ENCODE measurements at places on chromosomes 4 and X.

- no peak for DNase-seq
These were observed 28.2 kb downstream of the HTT-AS start for GRCh38 chr4:3046162-3046561.

DNA sequence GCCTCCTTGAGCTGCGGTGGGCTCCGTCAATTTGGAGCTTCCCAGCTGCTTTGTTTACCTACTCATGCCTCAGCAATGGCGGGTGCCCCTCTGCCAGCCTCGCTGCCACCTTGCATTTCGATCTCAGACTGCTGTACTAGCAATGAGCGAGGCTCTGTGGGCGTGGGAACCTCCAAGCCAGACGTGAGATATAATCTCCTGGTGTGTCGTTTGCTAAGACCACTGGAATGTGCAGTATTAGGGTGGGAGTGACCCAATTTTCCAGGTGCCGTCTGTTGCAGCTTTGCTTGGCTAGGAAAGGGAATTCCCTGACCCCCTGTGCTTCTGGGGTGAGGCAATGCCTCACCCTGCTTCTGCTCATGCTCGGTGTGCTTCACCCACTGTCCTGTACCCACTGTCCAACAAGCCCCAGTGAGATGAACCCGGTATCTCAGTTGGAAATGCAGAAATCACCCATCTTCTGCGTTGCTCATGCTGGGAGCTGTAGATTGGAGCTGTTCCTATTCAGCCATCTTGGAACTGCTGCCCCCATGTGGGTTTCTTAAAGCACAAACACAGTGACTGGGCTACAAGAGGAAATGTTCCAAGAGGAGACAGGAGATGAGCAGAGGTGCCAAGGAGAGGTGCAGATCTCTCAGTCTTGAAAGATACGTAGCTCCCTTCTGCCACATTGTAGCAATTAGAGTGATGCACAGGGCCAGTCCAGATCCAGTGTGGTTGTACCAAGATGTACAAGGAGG, 193.0 kb upstream of the IGFBP7 start:
- DNase-seq, result peak; percentile 2

- DNase-seq, result peak; percentile 11
These were observed 3.5 kb upstream of the VMA21 start for GRCh38 chrX:151393514-151393913.

GRCh38 chr4:152164561-152164960, 371.3 kb downstream of the FBXW7 start:
- DNase-seq, result no peak

DNA sequence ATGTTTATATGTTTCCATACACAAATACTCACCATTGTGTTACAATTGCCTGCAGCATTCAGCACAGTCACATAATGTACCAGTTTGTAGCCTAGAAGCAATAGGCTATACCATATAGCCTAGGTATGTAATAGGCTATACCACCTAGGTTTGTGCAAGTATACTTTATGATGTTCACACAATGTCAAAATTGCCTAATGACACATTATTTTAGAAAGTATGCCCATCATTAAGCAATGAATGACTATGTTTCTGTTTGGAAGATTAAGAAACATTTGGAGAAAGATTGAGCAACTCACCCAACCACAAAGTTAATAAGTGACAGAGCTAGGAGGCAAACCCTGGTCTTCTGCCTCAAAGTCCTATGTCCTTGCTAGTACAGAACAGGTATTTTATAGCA, 96.8 kb upstream of the GRIA3 start:
- no peak for DNase-seq

- DNase-seq, result no peak
These were observed 94.9 kb upstream of the NKX1-1 start for GRCh38 chr4:1500966-1501753.

DNA sequence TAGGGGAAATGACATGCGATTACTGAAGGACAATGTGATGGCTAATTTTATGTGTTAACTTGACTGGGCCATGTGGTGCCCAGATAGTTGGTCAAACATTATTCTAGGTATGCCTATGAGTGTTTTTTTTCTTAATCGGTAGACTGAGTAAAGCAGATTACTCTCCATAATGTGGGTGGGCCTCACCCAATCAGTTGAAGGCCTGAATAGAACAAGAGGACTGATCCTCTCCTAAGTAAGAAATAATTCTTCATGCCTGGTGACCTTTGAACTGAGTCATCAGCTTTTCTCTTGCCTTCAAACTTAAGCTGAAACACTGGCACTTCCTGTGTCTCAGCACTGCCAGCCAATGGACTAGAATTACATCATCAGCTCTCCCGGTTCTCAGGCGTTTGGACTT, 164.0 kb upstream of the FGF13 start:
- DNase-seq, result no peak

- no peak for DNase-seq
These were observed 1999.0 kb downstream of the ARAP2 start for GRCh38 chr4:34245276-34245675.

- no peak for DNase-seq
These were observed 46.0 kb upstream of the NFKB1 start for GRCh38 chr4:102454981-102455685.

- no peak for DNase-seq
These were observed 62.3 kb downstream of the IL1RAPL1 start for GRCh38 chrX:28649541-28649940.

DNA sequence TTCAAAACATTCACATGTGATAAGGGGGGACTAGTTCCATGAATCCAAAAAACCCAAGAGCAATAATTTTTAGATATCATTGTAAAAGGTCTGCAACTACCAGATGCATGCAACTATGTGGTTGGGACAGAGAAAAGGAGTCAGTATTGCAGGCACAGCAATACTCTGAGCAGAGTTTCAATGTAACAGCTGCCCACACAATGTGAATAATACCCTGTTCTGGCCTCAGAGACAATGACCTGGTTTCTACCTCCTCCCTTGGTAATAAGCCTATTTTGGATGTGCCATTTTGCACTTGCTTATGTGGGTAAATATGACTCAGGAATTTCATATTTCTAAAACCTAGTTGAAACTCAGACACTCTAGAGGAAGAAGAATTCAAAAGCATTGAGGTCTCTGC, 194.8 kb upstream of the RASGEF1B start:
- DNase-seq, result no peak

DNA sequence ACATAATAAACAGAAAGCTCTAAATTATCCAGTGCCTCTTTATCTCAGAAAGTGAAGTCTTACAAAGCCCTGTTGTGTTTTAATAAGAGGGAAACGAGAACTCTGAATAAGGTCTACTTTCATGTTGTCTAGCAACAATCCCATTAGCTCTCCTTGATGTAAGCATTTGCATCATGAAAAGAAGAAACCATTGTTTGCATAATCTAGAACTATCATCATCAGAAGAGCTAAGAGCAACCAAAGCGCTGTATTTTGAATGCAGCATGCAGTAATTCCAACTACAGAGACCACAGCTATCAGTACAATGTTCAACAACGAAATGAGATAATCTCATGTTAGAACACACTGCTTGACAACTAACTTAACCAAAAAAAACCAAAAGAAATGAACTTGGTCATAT, 257.1 kb downstream of the CAMK2D start:
- DNase-seq, result no peak

- no peak for DNase-seq
These were observed 71.6 kb upstream of the SORBS2 start for GRCh38 chr4:185883591-185883990.

DNA sequence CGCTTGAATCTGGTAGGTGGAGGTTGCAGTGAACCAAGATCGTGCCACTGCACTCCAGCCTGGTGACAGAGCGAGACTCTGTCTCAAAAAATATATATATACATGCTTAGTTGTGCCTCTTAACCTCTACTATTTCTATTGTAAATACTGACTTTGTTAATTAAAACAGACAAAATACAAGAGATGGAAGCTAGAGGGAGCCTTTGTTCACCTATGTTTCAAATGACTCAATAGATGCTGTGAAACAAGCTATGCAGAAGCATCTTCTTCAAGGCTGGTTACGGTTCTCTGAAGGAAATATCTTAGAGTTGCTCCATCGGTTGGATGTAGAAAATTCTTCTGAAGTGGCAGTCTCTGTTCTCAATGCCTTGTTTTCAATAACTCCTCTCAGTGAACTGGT, 6.2 kb downstream of the NCAPG start:
- DNase-seq, result no peak

- no peak for DNase-seq
These were observed 115.9 kb upstream of the RBPJ start for GRCh38 chr4:26204911-26205370.

DNA sequence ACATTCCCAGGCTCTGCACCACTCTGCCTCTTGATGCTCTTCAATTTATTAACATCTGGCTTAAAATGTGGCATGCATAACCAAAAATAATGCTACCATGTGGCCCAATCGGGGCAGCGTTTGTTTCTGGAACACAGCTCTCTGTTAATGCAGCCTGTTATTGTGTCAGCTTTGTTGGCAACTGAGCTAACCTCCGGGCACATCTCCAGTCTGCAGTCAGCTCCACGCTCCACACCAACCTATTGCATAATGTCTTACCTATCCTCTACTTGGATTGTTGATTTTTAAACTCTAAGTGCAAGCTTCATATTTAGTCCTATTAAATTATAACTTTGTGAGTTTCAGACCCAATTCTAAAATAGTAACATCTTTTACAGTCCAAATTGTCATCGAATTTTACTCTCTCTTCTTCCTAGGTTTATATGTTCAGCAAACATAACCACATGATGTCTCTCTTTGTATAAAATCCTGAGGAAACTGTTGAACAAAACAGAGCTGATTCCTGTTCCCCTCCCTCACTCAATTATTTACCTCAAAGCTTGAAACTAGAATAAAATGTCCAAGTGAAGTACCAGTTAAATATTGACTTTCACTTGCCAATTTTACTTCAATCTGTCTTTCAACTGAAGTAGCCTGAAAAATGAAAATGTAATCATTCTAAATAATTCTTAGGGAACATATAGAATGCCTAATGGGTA, 92.2 kb upstream of the RAPGEF2 start:
- peak; percentile 11 for DNase-seq

GRCh38 chrX:17822351-17822750, 38.7 kb downstream of the RAI2 start:
- DNase-seq, result no peak

GRCh38 chr4:16606691-16607090, 291.8 kb downstream of the LDB2 start:
- no peak for DNase-seq

GRCh38 chrX:104315555-104315954, 60.8 kb upstream of the ESX1 start:
- DNase-seq, result peak; percentile 57

GRCh38 chrX:11472879-11473278, 179.7 kb downstream of the AMELX start:
- no peak for DNase-seq

DNA sequence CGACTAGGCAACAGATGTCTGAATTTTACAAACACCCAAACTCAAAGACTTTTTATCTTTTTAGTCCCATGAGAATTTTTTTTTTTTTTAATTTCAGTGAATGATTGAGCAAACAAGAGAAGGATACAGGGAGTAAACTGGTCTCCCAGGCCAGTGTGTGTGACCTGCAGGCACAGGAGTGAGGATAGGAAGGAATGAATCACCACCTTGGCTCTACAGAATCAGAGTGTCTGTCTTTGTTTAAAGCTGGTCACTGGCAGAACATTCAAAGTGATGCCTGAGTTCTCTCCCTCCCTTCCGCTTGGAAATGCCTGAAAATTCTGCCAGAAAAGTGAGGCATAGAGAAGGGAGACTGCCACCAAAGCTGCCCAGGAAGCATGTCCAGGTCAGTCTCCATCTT, 69.5 kb downstream of the PARM1 start:
- no peak for DNase-seq

GRCh38 chrX:148865277-148866210, 365.1 kb downstream of the AFF2 start:
- DNase-seq, result no peak

- DNase-seq, result no peak
These were observed 90.7 kb downstream of the WDFY3 start for GRCh38 chr4:84875636-84876371.

DNA sequence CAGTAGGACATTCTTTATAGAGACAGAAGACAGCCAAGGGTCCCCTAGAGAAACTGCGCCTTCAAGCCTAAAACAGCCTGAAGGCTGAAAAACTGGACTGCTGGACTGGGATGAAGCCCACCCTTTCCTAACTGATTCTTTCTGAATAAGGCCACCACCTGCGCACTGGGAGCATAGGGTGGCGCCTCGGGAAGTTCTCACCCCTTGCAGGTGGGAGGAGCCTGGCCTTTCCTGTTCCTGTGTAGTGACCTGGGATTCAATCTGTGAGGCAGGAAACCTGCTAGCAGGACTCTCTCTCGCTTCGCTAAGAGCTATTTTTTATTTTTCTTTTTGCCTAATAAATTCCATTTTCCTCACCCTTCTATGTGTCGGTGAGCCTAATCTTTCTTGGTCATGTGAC, 61.8 kb upstream of the KLHL13 start:
- no peak for DNase-seq

DNA sequence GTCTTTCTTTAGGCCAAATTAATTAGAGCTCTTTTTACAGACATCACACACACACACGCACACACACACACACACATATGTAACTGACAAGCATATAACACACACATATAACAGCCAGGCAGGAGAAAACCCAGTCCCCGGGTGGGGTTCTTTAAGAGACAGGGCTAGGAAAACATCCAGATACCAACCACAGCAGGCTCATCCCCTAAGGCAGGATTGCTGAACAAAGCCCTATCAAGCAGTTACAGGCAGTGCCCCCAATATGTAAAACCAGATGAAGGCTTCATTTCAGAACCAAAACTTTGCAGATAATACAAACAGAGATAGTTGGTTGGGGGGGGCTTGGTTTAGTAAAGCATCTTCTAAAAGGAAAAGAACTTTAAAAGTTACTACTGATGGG, 18.0 kb upstream of the FAM47E start:
- no peak for DNase-seq

- no peak for DNase-seq
These were observed 396.8 kb upstream of the GRIA3 start for GRCh38 chrX:122787231-122787630.

DNA sequence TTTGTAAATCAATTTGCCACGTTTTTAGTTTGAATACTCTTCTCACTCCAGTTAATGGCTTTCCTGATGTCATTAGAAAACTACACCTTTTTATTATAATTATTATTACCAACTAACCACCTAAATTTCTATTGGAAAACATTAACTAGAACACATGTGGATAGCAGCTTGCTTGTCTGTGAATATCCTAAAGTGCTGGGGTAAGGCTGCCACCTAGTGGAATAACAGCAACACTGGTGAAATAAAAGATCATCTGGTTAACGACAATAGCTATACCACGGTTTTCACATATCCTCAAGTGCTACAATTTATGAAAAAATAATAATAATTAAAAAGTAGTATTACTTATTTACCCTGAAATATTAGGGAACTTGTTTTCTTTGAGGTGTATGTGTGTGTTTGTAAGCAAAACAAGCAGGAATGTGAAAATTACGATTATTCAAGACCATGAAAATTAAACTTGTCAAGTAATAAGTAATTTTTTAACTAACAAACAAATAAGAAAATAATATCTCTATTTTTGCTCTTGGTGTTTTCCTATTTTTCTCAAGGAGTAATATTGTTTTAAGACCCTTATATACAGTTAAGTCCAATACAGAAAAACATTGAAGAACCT, 130.1 kb upstream of the TECRL start:
- DNase-seq, result peak; percentile 13

DNA sequence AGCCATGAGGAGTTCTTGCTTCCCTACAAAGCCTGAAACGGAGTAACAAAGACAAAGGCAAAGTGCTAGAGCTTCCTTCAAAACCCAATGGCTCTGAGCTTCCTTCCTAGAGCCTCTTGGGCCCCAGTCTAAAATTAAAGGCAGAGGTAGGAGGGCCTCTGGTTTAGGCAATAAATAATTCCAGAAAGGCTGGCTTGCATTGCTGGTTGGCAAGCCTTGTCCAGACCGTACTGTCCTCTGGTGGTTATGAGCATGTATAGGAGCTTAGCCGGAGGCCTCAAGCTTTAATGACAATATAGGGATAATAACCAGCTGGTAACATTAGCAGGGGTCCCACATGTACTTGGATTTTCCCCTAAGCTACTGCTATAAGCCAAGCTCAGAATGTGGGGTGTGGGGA, 237.3 kb downstream of the AR start:
- DNase-seq, result no peak
